ENCODE measurements at places on chromosomes 6 and 20.
A peak's percentile ranks its signal among the peaks of the same experiment; 100 is the strongest.

GRCh38 chr20:40962733-40963504 is 65.7 kb upstream of the TOP1 start:
- peak; percentile 89 for DNase-seq

- DNase-seq, result no peak
Observed at GRCh38 chr20:59221707-59222252, 58.2 kb downstream of the ZNF831 start.

- no peak for DNase-seq
Observed at GRCh38 chr20:52268184-52268749, 76.7 kb upstream of the ZFP64 start.

DNA sequence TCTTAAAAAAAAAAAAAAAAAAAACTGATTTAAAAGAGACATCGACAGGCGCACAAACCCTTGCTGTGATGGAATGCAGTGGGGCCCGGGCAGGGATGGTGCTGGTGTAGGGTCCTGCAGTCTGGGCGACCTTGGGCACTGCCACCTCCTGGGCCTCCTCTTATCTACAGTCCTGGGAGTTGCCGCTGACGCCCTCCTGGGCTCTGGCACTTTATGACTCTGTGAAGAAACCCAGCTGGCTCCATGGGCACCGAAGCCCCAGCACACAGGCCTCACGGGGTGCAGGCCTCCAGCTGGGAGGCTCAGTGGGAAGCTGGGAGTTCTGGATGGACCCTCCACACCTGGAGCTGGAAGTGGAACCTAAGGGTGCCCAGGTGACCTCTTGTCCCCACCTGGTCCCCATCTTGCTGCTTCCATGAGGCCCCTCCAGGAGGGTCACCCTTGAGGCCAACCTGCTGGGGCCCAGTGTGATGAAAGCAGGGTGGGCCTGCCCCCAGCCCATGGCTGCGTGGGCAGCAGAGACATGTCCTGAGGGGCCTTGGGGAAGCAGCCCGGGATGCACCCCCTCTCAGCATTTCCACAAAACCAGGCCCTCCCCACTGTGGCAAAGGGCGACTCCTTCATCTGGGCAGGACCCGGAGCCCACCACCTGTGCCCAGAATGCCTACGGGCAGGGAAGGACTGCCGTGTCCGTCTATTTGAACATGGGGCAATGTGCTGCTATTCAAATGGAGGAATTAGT is 104.9 kb downstream of the ASXL1 start:
- no peak for DNase-seq

- no peak for DNase-seq
Observed at GRCh38 chr20:51826372-51826771, 24.1 kb upstream of the SALL4 start.

- DNase-seq, result peak; percentile 47
Observed at GRCh38 chr20:1033751-1034414, 31.8 kb upstream of the RSPO4 start.

DNA sequence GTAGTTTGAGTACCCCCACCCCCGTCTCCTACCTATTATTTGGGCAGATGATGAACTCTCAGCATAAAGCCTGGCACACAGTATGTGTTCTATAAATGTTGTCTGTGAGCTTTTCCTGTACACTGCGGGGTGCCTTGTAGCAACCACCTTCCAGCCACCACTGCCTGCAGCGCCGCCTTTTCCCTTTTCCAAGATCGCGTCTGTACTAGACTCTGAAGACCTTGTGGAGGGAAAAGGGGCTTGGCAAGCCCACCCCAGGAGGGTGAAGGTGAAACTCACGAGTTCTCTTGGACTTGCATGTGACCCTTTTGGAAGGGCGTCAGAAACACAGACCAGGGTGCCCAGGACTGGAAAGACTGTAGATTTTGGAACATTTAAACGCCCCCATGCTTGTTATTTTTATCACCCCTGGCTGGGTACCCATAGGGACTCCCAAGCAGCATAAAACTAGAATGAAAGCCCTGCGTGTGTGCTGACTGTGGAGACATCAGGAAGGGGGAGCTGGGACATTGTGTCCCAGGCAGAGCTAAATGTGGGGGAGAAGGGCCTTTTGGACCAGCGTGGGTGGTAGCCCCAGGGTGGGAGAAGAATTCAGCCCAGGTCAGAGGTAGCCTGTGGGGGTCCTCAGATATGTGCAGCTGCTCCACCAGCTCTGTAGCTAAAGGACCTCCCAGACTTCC is 8.3 kb downstream of the BAK1 start:
- no peak for DNase-seq

DNA sequence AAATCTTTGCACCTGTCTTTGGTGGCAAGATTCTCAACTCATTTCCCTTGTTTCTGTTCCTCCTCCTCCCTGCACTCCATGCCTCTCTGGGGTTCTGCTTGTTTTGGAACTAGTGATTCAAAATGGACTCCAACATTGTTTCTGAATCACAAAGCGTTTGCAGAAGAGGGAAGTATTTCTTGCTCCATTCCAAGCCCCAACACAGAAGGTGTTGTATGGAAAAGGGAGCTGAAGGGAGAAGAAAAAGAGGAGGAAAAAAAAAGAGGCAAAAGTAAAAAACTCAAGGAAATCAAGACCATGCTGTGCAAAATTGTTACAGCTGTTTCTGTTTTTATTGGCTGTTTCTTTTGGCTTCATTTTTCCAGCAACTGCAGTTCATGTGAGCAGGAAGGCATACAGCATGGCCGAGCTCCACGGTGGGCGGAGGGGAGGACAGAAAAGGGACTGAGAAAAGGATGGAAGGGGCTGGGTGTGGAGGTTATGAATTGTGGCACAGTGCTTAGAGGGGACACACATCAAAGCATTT is 66.9 kb upstream of the PRL start:
- DNase-seq, result peak; percentile 12

DNA sequence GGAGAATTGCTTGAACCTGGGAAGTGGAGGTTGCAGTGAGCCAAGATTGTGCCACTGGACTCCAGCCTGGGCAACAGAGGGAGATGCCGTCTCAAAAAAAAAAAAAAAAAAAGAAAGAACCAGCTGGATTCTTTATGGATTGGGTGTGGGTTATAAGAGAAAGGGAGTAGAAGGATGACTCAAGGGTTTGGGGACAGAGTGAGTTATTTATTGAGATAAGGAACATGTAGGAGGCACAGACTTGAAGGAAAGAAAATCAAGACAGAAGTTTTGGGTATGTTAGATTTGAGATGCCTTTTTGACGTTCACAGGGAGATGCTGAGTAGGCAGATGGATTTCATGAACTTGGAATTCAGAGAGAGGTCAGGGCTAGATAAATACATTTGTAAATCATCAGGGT is 47.6 kb downstream of the KIZ start:
- DNase-seq, result no peak

DNA sequence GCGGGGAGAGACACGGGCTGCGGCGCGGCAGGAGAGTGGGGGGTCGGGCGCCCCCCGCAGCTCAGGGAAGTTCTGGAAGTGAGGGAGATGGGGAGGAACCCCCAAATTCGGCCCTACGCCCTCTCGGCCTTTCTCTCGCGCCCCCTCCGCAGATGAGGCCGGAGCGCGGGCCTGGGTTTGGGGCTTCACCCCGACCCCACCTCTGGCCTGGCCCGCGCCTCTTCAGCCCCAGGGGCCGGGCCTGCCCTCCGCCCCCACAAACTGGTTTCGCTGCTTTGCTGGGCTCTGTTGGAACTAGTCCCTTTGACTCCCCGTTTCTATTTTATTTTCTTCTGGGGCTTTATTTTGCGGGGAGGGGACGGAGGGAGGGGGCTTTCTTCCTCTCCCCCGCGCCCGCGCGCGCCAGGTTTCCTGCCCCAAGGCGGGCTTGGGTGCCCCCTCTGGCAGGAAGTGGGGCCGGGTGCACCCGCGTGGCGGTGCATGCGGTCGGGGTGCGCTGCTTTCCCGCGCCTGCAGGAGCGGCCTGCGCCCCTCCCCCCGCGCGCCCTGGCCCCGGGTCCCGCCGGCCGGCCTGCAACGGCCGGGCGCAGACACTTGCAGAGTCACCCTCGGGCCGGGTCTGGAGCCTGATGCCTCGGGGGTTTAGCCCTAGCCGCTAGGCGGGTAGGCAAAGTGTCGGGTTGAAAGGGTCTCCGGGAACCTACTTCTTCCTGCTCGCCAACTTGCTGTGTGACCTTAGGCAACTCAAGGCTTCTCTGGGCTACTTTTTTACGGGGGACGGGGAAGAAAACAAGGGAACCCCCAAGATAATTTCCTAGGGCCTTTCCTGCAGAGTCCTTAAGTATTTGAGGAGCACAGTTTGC is 1.3 kb downstream of the HMGA1 start:
- DNase-seq, result peak; percentile 69

- no peak for DNase-seq
Observed at GRCh38 chr20:51497542-51498467, 44.7 kb downstream of the NFATC2 start.

GRCh38 chr6:105177556-105177955 is 2.3 kb downstream of the POPDC3 start:
- no peak for DNase-seq

GRCh38 chr6:96963403-96963802 is 38.9 kb downstream of the KLHL32 start:
- no peak for DNase-seq

GRCh38 chr20:49948809-49949507 is 12.8 kb downstream of the RNF114 start:
- no peak for DNase-seq

DNA sequence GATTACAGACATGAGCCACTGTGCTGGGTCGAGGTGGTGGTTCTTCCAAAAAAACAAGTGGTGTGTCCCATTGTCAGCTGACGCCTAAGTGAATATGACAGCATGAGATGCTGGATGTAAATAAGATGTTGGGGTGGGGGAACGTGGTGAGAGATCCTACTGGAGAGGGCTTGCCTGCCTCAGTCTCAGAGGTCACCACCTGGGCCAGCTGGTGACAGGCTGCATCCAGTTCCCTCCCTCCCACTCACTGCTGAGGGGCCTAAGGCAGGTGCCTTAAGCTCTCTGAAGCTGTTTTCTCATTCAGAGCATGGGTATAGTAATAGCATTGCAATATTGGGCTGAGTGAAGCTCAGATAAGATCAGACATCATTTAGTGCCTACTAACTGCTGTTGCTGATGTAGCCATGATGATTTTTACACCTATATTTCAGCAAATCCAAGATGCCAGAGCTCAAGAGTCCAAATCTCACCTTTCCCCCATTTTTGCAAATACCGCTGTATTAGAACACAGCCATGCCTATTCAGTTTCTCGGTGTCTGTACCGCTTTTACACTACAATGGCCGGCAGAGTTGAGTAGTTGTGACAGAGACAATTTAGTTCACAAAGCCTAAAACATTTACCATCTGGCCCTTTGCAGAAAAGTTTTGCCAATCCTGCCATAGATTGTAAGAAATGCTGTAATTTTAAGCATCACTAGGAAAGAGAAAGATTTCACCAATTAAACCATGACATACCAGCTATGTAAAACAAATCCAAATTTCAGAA is 171.3 kb downstream of the ANKRD60 start:
- DNase-seq, result no peak
